ENCODE measurements at places on chromosomes 6 and 20.

- DNase-seq = no peak
Observed at GRCh38 chr6:76347539-76347938, 275.1 kb upstream of the IMPG1 start.

DNA sequence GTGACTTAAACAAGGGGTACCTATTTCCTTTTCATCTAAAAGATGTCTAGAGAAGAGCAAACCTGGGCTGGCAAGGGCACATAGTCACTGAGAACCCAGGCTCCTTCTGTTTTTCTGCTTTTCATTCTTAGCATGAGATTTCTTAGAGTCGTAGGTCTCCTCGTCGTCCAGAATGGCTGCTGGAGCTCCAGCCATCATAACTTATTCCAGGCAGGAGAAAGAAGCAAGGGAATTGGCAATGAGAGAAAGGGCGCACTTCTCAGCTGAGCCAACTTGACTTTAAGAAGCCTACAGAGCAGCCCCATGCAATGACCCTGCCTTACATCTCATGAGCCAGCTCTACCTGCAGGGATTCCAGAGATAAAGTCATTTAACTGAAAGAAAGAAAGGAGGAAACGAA is 213.4 kb downstream of the BMP7 start:
- no peak for DNase-seq

- DNase-seq = no peak
Observed at GRCh38 chr6:155265843-155266535, 2.2 kb downstream of the CLDN20 start.

- no peak for DNase-seq
Observed at GRCh38 chr20:1185316-1185741, 548 bp upstream of the TMEM74B start.

DNA sequence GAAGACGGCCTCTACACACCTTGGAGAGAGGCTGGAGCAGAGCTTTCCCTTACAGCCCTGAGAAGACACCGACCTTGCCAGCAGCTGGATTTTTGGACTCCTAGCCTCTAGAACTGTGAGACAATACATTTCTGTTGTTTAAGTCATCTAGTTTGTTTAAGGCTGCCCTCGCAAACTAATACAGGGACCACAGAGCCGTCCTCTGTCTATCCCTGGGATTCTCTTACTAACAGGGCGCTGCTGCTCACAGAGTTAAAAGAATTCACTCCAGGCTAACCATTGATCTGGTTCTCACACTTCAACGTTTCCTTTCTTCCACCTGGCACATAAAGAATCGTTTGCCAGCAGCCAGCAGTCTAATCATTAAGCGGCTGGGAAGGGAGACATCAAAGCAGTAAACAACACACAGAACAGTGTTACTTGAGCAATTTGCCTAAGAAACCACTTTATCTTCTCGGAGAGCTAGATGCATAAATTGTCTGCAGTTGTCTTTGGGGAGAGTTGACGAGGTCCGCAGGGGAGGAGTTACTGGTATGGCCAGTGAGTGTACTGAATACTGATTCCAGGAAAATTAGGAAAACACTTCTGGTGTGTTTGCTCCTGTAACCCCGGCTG is 103.5 kb upstream of the AKAP12 start:
- no peak for DNase-seq

Data from fibroblast of skin of left biceps (primary cell).